ENCODE measurements at places on chromosomes 3 and 15.

GRCh38 chr15:27844018-27844666 is 255.0 kb downstream of the OCA2 start:
- DNase-seq: no peak

- no peak for DNase-seq
Measured at GRCh38 chr15:24865303-24865702, 89.5 kb upstream of the SNRPN start.

DNA sequence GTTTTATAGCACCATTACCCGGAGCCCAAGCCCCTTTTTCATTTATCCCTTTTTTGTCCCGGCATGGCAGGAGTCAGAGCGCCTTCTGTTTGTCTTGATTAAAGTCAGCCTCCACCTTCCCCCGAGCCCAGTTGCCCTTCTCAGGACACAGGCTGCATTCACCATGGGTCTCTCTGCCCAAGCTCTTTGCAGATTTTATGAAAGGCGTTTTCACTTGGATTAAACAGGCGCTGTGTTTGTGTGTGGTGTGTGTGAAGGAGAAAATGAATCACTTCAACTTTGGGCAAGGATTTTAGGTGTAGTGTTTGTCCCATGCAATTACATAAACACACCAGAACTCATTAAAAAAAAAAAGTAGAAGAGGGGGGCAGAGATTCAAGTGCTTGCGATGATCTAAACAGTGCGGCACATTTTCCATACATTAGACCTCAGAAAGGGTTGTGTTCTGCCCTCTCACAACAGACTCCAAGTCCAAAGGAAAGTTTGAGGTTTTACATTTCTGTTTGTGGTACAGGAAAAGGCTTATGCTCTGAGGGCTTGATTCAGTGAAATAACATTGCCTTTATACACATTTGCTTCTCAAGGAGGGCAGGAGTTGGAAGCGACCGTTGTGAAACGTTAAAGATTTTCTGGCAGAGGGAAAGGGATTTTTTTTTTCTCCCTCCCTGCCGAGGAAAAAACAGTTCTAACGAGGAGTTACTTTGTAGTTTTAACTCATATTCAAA is 14.5 kb upstream of the IL16 start:
- no peak for DNase-seq

DNA sequence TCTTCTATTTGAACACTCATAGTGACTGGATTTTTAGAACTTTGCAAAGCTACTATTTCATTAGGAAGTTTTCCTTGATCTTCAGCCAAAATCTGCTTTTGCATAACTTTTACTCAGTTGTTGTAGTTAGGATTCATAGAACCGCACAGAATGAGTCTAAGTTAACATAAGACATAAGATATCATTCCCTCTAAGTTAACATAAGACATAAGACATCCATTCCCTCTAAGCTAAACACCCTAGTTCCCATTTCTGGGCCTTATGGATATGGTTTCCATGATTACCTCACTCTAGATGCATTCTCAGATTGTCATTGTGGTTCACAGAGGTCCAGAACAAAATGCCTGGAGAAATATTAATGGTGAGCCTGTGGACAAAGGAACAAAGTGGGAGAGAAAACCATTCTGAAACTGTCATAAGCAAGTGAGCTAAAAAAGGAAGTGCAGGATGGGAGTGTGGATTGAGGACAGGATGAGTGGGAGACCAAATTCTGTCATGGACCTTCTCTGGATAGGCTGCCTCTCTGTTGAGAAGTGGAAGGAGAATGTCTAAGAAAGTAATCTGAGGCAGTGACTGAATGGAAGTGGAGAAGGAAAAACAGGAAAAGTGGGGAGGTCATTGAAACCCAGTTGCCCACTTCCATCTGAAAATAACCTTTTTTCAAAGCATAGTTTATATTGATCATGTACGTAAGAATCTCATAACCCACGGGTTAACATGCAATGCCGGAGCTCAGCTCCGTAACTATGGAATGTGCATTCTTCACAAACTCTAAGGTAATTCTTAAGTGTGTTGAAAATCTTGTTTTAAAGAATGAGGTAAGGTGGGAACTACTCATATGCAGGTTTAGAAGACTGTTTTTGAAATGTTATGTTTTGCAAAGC is 37.4 kb upstream of the SECISBP2L start:
- DNase-seq: no peak

GRCh38 chr15:99326235-99326634 is 75.0 kb downstream of the LRRC28 start:
- no peak for DNase-seq

Measured in substantia nigra (tissue), 51 donors.